H1 (cell line): ENCODE measurements at places on chromosomes 13 and 19. TPM values are rescaled to one million over a fixed set of nuclear protein-coding genes. Genes with fewer than 3 reads are reported as not detected.

GRCh38 chr19:36140304-36141038 is 605 bp downstream of the CAPNS1 start:
- peak; percentile 72 for DNase-seq

GRCh38 chr19:20359933-20360720 is 193.1 kb downstream of the ZNF486 start:
- DNase-seq = peak; percentile 88

DNA sequence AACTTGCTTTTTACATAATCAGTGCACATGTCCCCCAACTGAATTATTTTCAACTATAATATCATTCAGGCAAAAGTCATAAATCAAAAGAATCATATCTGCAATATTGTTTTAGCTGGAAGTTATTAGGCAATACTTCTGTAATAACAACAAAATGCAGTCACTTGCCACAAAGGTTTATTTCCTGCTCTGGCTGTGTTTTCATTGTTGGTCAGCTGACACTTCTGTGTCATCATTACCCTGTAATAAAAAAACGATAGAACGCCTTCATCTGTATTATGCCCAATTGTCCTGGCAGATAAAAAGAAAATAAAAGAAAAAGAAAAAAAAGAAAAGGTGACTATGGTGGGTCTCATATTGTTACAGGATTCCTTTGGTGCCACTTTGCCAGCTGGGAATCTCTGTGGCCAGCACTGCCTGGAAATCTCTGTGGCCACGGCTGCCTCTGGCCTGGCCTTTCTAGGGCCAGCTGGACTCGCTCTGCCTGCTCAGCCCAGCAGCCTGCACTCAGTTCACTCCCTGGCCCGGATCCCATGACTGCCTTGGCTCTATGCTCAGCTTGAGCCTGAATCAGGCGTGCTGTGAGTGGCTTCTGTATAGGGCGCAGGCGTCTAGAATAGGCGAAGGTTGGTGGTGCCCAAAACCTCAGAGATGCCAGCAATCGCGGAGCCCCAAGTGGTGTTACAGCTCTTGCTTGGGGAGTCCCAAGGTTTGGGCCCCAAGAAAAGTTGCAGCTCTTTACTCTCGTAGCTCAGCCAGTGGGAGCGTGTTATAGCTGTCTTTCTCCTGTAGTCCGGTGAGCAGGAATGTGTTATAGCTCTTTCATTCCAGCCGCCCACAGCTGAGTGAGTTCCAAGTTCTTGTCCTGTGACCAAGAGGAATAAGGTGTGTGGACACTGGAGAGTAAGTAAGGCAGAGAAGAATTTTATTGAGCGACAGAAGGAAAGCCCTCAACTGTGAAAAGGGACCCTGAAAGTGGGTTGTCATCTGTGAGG is 1227.1 kb downstream of the SLITRK1 start:
- DNase-seq = no peak

GRCh38 chr13:36712770-36713169 is 39.0 kb downstream of the SERTM1 start:
- DNase-seq = no peak

DNA sequence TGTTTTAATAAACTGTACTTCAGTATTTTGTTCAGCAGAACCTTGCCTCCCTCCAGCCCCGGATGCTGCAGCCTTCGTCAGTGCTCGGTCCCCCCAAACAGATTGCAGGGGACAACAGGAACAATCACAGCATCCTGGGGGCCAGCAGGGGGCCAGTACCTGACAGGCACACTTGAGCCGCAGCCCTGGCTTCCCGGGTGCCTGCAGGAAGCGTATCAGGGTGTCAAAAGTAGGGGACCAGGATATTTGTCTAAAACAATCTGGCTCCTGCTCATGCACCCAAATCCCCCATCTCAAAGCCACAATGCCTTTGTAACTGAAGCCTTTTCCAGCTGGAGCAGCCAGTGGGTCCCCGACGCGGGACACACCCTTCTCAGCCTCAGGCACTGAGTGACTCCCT is 167.5 kb upstream of the TSHZ3 start:
- DNase-seq = peak; percentile 48

- no peak for DNase-seq
These were observed 94.3 kb upstream of the USP29 start for GRCh38 chr19:57025491-57025890.

DNA sequence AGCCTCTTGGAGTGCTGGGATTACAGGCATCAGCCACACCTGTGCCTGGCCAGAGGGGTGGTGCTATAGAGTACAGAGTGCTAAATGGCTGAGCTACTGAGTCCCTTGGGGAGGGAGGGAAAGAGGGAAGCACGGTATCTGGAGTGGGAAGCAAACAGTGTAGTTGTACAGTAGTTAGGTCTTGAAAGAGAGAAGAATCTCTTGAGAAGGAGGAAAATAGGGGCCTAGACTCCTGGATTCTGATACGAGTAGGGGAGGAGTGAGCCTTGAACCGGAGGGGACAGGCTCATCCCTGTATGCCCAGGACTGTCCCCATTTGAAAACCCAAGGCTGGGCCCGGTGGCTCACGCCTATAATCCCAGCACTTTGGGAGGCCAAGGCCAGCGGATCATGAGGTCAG is 5.1 kb downstream of the MYADM start:
- no peak for DNase-seq

GRCh38 chr19:46529622-46530451 is 34.2 kb upstream of the PNMA8B start:
- peak; percentile 86 for DNase-seq

GRCh38 chr19:55075371-55075998 is at the start of gene EPS8L1:
Gene EPS8L1, plus strand, starts transcription at chr19:55075869. Its CDS starts 576 bp downstream, at chr19:55076445.
- DNase-seq = peak; percentile 86

GRCh38 chr19:5477451-5478215 is 22.4 kb downstream of the ZNRF4 start:
- no peak for DNase-seq

GRCh38 chr13:112697756-112698655 is 8.2 kb downstream of the ATP11A start:
- DNase-seq = no peak

Gene ZNF564
- total RNA-seq = 7.8 and 10.4 TPM in 2 replicates

Gene ADM5
- total RNA-seq = 2.6 and 4.3 TPM in 2 replicates

Gene SLC25A41
- 0.77 TPM in 1 of 2 replicates, not detected in the other for total RNA-seq

Gene CYP2S1
- total RNA-seq = 245 and 267 TPM in 2 replicates

Gene GARIN5A
- total RNA-seq = 8.1 and 9.1 TPM in 2 replicates

Gene PRSS57
- total RNA-seq = not detected in 2 replicates
